ENCODE measurements at places on chromosomes 6 and 20. TPM values are rescaled to one million over a fixed set of nuclear protein-coding genes. Genes with fewer than 3 reads are reported as not detected.

Gene SIRPD
- total RNA-seq, result not detected

DNA sequence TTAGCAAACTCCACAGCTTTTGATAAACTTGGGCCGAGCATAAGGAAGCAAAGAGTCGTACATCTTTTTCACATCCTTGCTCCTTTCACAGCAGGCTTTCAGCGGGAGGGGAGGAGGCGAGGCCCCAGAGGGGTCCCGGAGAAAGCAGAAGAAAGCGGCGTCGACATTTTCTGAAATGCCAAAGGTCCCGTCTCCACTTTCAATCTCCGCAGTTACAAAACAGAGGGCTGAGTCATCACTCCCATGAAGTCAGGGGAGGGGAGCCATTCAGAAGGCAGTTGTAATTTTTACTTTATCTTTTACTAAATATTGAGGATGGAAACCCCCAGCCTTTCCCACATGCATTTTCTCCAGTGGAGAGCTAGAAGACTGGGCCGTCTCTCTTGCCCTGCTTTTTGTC lies 174.2 kb upstream of the THBS2 start:
- DNase-seq, result no peak

Gene ZBTB22
- 9.2 TPM for total RNA-seq

DNA sequence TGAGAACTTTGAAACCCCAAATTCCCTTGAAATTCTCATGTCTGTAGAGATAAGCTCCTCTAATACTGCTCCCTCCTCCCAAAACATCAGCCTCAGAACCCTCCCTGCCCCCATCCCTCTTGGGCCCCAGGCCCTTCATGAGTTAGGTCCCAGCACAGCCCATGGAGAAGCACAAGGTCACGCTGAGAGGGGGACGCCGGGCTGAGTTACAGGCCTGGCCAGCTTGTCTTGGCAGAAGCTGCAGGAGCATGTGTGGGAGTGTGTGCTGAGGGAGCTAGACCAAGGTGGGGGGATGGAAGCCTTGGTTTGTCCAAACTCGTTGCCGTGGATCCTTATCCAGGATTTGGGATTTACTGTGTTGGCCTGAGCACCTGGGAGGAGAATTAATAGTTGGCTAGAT lies 8.5 kb upstream of the PTCRA start:
- DNase-seq, result no peak

DNA sequence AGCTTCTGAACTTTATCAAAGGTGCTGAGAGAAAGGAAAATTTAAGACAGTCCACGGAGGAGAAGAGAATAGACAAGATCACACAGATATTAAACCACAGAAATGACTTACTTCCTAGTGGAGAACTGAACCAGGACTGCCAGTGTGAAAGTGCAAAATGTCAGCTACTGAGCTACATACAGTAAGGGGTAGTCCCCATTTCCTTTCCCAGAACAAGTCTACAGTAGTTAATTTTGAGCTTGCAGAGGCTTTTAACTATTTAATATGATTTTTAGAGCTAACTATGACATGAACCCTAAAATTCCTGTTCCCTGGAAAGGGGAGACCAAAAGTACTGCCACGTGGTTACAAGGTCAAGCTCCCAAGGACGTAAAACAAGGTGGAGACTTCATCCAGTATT lies 45.1 kb downstream of the CEP85L start:
- DNase-seq, result no peak

GRCh38 chr6:150072201-150072600 lies 3.3 kb upstream of the ULBP3 start:
- no peak for DNase-seq

DNA sequence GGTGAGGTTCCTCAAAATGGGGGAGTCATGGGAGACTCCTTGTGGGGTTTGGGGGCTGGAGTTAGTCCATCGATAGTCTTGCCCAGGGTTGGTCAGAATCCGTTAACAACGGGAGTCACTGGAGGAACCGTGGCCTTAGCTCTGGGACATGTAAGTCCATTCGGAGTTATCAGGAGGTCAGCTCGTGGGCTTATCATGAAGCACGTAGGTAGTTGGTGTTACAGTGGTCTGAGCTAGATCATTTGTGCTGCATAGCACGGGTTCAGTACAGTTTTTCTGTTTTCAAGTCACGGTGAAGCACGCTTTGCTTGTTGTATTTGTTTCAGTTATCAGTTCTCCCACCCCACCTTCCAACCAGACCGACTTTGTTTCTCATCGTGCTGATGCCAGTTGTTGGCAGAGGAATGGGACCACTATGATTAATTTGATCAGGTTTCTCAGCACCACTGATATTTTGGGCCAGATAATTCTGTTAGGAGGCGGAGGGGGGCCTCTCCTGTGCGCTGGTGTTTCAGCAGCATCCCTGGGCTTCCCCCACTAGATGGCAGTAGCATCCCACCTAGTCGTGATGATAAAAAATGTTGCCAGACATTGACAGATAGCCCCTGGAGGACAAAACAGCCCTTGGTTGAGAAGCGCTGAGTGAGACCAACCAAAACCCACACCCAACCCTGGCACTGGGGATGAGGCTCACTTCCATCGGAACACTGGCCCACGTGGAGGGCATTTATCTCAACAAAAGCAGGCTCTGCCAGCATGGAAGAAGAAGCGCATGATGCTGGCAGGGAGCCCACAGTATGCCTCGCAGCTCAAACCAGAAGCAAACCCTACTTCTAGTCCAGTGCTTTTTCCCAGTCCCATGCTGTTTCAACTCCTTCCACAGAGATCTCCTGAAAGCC lies 2.2 kb upstream of the APMAP start:
- peak; percentile 92 for DNase-seq

DNA sequence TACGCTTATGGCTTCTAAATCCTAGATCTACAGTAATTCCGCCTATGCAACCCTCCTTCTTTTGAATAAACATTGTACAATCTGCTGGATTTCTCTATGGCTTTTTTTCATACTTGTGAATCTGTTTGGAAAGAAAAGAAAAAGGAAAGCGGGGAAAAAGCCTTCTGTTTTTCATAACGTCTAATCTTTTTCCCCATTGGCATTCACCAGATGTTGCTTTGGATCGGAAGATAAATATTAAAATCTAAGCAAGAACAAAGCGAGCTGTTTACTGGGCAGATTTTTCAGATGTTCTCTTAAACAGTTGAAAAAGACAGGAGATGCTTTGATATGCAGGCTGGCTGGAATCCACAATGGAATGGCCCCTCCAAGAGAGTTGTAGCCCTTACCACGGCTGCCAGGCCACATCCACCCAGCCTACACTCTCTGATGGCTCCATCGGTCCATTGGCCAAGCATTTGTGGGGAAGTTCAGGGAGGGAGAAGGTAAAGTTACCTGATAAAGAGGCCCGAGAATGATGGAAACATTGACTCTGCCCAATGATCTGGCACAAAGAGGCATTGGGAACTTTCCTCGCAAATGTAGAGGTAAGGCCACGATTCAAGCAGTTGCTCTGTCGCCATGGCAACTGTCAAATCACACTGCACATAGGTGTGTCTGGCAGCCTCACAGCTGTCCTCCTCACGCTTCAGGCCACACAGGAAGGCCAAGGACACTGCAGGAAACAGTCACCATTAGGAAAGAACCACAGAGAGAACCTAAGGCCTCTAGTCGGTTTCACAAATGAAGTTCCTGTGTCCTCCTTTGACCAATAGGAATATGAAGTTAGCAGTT lies 70.3 kb downstream of the PKHD1 start:
- no peak for DNase-seq

Gene OLIG3
- total RNA-seq, result not detected

GRCh38 chr20:46359233-46359751 lies 47.1 kb downstream of the ELMO2 start:
- no peak for DNase-seq

DNA sequence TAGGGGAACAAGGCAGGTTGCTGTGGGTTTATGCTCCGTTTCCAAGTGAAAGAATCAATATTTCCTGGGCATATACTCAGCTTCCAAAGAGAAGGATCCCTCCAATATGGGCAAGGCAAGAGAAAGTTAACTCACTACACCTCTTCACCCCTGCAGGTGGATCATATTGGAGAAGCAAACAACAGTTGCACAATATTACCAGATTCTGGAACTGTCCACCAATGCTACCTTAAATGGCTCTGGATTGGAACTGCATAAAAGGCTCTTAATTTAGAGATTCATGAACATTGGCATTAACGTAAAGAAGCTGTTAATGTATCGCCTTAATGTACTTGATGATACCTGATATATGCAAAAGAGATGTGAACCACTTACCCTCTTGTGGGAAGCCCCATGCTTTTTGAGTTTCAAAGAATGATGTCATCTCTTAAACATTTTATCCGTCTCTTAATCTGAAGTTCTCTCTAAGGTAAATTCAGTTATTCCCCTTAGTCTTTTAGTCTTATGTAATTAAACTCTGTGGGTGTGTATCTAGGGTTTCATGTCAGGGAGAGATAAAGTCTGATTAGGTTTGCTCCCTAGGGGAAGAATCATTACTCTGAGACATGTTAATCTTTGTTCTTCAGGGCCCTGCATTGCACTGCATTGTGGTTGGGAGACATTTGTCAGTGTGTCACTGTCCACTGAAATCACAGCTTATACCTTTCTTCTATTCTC lies 99.5 kb downstream of the PHACTR1 start:
- no peak for DNase-seq

Gene SIRPB1
- 1.8 TPM for total RNA-seq

GRCh38 chr6:123804014-123804786 lies 535 bp downstream of the NKAIN2 start:
- no peak for DNase-seq

Gene MICA
- 77.4 TPM for total RNA-seq

Gene RSPH3
- 3.5 TPM for total RNA-seq

DNA sequence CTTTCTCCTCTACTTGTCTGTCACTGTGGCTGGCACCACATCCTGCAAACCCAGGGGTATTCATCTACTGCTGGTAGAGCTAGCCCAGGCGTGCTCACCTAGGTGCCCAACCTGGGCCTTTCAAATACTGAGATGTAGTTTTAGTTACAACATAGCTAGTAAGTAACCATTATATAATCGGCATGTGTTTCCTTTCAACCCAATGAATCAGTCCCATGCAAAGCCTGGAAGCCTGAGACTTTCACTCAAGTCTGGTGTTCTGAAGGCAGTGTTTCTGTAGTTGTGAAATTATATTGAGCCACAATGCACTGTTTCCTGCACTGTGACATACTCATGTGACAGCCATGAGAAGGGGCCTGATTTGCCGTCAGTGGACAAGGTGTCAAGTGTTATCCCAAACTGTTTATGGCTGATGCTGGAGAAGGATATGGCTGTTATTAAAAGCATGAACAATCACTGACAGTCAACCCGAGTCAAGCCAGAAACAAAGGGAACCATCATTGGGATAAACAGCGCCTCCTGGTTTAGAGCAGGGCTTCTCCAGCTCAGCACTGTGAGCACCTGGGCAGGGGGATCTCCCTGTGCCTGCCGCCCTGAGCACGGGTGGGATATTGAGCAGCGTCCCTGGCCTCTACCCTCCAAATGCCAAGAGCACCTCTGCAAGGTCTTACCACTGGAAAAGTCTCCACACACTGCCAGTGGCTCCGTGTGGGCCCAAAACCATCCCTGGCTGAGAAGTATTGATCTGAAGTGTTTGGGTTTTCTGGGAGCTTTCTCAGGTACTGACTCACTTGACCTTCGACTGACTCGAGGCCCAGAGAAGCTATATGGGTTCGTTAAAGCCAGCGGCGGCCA lies 1.6 kb downstream of the PSMA7 start:
- DNase-seq, result peak; percentile 60

- no peak for DNase-seq
Measured at GRCh38 chr20:46283426-46284039, 24.8 kb downstream of the CDH22 start.

DNA sequence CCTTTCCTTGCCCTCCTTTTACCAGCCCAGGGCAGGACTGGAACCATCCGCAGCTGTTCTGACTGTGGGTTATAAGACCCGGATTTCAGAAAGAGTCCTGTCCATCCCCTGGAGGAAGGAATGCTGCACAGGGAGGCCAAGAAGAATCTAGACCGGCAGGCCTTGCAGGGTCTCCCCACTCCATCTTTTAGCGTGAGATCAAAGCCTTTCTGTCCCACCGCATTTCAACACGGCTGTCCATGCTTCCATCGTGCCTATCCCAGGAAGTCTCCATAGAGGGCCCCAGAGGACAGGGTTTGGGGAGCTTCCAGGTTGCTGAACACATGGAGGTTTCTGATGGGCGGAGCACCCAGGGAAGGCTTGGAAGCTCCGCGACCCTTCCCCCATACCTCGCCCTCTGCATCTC lies 79.3 kb upstream of the AGPAT4 start:
- peak; percentile 56 for DNase-seq

- no peak for DNase-seq
Measured at GRCh38 chr6:16681260-16681873, 79.9 kb downstream of the ATXN1 start.

DNA sequence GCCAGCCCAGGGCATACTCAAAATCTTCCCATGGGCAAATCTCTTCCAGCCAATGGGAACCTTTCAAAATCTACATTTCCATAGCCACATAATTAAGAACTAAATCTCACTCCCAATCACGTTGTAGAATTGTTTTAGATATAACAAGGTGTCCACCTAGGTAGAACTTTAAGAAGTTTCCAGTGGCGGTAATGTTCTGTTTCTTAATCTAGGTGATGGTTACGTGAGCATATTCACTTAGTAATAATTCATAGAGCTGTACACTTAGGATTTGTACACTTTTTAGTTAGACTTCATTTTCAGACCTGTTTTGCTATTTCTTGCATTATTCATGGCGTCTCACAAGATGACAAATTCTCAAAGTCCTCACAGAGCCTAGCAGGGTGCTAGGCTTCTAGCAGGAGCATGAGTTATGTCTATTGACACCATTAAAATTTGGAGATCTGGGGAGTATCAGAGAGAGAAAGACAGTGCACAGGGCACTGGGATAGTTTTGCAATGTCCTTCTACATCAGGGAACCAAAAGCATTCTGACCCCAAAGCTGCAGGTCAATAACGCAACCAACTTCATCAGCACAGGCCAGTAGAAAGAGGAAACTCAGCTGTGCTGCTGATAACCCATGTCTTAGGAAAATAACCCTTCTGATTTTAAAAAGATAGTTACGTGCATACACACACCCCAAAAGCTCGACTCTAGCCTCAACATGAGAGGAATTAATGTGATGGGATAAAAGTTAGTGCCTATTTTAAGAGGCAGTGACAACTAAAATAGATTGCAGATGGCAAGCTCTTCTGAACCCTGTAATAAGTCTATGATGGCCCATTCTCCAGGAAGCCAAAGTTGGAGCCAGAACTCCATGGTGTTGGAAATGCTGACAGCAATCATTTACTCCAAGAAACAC lies 518.1 kb upstream of the JARID2 start:
- no peak for DNase-seq

- no peak for DNase-seq
Measured at GRCh38 chr6:6193221-6193745, 127.2 kb downstream of the F13A1 start.
